ENCODE measurements at places on chromosomes 5 and 9.

DNA sequence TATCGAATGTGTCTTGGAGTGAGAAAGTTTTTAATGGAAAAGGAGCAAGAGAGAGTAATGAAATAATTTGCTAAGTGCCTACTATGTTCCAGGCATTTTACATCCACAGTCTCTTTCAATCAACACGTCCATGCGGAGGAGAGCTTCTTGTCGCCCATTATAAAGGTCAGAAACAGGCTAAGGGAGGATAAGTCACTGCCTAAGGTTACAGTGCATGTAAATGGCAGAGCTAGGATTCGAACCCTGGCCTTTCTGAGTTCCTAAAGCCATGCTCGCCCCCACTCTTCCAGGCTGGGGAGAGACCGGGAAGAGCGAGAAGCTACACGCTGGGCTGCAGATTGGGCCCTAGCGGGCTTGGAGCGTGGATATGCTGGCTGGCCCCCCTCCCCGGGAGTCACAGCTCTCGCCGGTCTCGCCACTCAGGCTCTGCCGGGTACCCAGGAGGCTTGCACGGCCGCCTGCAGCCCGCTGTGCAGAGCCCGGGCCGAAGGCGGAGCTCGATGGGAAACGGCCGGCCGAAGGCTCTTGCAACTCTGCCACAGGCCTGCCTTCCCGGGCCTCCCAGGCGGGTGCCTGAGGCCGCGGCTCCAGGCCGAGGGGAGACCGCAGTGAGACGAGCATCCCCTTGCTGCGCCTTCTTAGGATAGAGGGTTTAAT lies 775 bp upstream of the LHX2 start:
- DNase-seq, result no peak

DNA sequence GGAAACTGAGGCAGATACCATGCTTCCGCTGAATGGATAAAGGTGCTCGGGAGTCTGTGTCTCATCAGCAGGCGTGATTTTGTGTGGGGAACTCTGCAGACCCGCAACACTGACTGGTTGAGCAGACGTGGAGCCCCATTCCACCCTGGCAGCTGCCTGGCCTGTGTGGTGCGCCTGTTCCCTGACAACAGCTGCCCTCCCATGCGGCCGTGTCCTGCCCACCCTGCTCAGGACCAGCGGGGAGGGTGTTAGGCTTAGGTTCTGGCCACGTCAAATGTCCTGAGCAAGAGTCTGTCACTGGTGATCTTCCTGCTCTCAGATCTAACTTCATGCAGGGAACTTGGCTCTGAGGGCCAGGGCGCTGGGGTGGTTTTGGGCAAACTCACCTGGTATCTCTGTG lies 417.7 kb upstream of the IRX4 start:
- DNase-seq, result no peak

DNA sequence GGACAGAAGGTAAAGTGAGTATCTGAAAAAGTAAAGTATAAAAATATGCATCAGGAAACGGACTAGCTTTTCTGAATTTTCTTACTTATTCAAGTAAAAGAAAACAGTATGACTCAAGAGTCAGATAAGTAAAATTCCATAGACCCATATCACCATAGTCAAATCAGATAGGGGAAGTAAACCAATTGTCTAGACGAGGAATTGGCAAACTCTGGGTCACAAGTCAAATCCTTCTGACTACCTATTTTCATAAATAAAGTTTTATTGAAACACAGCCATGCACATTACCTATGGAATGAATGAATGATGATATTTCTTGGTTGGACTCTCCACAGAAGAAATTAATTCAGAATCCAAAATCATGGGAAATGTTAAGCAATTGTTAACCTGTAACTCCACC lies 59.1 kb upstream of the TMC1 start:
- DNase-seq, result no peak

GRCh38 chr5:142900927-142901326 lies 130.8 kb downstream of the ARHGAP26 start:
- no peak for DNase-seq

- no peak for DNase-seq
Observed at GRCh38 chr9:120071760-120072159, 508.2 kb downstream of the CDK5RAP2 start.

- DNase-seq, result no peak
Observed at GRCh38 chr9:37968228-37968701, 64.3 kb upstream of the SLC25A51 start.

GRCh38 chr5:173953528-173954090 lies 35.4 kb upstream of the C5orf47 start:
- no peak for DNase-seq

GRCh38 chr9:114954956-114955582 lies 24.7 kb upstream of the TNFSF8 start:
- DNase-seq, result no peak

- DNase-seq, result no peak
Observed at GRCh38 chr5:2240118-2240904, 357.6 kb upstream of the IRX4 start.

DNA sequence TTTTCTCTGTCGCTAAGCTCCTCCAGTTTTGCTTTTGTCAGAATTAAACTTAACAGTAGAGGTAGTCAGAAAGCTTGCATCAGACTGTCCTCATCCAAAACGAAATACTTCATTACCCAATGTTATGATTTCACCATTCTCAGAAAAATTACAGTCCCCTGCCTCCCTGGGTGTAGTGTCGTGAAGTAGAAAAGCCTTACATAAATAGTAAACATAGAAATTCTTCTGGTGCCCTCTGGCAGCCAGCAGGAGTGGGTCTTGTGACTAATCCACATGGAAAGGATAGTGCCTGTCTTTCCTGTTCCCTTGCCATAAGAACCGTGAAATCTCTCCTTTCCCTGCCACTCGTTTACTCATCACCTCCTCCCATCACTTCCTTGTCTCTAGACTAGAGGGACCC lies 230.6 kb downstream of the GNA14 start:
- no peak for DNase-seq

DNA sequence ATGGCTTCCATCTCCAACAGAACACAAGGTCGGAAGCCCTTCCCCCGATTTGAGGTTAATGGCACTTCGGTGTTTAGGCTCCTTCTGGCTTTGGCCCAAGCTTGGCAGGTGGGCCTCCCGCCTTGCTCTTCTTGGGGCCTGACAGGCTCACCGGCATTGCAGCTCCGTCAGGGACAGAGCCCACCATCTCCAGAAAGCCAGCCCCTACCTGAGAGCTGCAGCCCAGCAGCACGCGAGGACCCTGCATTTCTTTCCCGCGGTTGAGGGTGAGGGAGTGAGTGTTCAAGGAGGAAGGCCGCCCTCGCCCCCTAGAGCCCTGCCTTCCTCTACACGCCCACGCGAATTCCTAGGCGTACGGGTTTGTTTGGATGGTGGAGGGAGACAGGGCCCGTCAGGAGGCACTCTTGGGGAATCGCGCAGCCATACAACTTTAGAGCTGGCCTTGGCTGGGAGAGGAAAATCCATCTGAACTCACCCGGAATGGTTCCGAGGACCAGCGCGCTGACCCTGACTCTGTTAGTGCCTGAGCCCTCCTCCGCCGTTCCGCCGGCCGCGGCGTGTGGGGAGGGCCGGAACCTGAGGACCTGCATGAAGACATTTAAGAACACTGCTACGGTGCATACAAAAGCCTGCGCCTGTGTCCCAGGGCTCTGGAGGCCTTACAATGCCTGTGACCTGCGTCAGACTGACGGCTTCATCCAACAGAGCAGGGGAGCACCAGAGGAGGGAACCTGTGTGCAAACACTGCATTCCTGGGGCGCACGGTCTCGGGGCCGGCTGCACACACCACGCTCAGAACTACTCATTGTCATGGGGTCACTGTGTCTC lies 73.8 kb downstream of the MRPL36 start:
- no peak for DNase-seq

DNA sequence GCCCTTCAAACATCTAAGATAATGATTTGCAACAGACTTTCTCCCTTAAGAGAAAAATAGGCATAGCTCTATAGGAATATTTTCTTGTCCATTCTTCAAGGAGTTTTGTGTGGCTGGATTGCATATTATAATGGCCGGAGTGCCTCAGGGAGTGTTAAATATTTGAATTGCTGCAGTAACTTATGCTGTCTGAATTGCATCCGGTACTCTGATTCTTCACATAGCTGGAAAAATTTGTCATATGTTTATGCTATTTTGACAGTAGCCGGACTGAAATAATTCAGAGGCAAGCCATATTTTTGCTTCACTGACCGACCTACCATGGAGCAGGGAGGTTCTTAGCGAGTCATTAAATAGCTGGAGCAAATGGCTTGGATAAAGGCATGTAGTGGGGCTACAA lies 621.0 kb downstream of the ACTL7B start:
- DNase-seq, result no peak

- no peak for DNase-seq
Observed at GRCh38 chr5:90845723-90846554, 287.3 kb downstream of the ADGRV1 start.

- DNase-seq, result no peak
Observed at GRCh38 chr5:40784027-40784653, 14.0 kb downstream of the PRKAA1 start.

DNA sequence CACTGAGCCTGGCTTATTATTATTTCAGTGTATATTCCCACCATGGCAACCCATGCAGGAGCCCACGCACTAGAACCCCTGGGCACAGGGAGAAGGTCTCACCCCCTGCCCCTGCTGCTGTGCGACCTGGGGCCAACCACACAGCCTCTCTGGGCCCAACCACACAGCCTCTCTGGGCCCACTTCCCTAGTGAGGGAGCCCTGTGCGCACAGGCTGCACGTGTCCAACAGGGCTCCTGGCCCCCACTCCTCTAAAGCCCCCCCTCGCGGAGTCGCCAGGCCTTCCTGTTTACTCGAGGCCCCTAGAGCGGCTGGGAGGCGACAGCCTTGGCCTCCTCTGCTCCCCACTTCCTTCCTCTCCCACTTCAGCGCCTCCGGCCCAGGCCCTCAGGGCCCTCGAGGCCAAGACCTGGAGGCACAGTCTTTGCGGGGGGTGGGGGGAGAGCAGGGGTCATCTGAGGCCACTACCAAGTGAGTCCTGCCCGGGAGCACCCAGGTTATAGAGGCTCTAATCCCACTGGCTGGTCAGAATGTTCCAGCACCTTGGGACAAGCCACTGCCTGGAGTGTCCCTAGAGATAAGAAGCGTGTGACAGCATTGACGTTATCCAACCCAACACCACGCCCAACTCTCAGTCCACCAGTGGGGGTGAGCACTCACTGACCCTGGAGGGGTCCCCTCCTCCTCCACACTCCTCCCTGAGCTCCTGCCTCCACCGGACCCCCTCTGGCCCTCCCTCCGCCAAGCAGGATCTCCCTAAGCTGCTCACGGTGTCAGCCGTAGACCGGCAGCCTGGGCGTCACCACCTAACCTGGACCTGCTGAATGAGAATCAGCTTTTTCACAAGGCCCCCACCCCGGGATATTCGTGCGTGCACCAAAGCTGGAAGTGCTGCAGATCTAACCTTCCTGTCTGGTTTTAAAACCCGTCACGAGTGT lies 7.9 kb upstream of the ENG start:
- no peak for DNase-seq

DNA sequence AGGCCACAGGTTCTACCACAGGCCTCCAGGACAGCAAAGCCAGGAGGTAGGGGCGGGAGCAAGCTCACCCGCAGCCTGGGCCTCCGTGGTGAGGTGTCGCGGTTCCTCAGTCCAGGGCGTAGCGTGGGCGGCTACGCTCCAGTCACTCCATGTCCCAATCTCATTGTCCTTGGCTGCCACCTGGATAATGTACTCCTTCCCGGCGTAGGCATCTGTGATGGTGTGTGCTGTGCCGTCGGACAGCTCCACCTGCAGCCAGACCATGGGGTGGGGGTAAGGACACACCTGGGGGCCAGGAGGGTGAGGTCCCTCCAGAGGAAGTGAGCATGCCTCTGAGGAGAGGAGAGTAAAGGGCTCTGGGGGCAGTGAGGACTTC lies 29.8 kb upstream of the ENHO start:
- no peak for DNase-seq

GRCh38 chr9:107214915-107215314 lies 68.2 kb upstream of the RAD23B start:
- no peak for DNase-seq

DNA sequence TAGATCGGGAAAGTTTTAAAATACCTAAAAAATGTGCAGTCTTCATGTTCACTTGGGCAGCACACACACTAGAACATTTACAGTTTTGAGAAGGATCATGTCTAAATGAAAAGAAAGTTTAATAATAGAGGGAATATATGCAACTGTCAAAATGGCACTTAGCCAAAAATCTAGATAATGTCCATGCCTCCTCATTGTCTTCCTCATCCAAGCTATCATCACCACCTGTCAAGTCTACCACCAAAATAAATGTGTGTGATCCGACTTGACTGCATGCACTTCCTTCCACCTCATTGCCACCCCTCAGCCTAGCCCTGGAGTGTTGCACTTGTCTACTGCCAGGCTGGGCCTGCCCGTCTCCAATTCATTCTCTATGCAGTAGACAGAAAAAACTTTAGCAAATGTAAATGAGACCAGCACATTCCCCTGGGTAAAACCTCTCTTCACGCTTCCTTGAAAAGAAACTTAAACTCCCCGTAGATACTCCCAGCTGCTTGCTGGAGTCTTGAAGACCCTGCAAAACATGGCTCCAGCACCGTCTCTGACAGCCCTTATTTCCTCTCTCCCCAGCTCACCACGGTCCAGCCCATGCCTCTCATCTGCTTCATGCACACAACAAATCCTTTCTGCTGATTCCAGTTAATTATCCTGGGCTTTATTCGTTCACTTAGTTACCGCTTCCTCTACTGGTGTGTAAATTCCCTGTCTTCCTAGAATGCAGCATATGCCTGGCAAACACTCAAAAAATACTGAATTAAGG lies 66.9 kb downstream of the FANCC start:
- no peak for DNase-seq

DNA sequence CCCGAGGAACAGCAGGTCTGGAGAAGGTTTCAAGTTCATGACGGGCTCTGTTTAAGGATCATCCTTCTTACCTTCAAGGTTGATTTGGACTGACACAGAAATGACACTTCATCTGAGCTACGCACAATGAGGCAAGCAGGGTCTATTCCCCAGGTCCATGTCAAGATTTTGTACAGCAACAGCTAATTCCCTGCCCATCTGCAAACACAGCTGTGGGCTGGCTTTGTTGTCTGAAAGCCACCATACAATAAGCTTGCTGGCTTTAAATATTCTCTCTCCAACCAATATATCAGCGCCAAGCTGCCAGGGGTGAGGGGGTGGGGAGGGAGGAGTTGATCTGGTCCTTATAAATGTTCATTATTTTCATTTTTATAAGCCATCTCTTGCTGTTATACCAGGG lies 92.0 kb downstream of the OTULIN start:
- no peak for DNase-seq

- no peak for DNase-seq
Observed at GRCh38 chr5:137240285-137240684, 258.8 kb downstream of the SPOCK1 start.

GRCh38 chr9:899440-900184 lies 58.1 kb downstream of the DMRT1 start:
- no peak for DNase-seq

GRCh38 chr5:81665795-81666194 lies 85.1 kb downstream of the SSBP2 start:
- no peak for DNase-seq

GRCh38 chr9:132144708-132145365 lies 17.0 kb upstream of the NTNG2 start:
- no peak for DNase-seq

GRCh38 chr9:114258866-114259797 lies 63.8 kb upstream of the ORM1 start:
- DNase-seq, result no peak

- no peak for DNase-seq
Observed at GRCh38 chr5:178576591-178577351, 13.4 kb downstream of the COL23A1 start.

- no peak for DNase-seq
Observed at GRCh38 chr9:97299809-97300414, 7.5 kb upstream of the CCDC180 start.

GRCh38 chr9:33190021-33190705 lies 23.0 kb upstream of the B4GALT1 start:
- no peak for DNase-seq

Measured in activated CD4-positive, CD25-positive, alpha-beta regulatory T cell treated with anti-CD3 and anti-CD28 coated beads, Interleukin-2, amount 50 U/mL, for 16 hours (primary cell).